ENCODE measurements at places on chromosomes 3 and 15.

GRCh38 chr3:134775831-134776230, 19.2 kb upstream of the EPHB1 start:
- DNase-seq: peak; percentile 11

DNA sequence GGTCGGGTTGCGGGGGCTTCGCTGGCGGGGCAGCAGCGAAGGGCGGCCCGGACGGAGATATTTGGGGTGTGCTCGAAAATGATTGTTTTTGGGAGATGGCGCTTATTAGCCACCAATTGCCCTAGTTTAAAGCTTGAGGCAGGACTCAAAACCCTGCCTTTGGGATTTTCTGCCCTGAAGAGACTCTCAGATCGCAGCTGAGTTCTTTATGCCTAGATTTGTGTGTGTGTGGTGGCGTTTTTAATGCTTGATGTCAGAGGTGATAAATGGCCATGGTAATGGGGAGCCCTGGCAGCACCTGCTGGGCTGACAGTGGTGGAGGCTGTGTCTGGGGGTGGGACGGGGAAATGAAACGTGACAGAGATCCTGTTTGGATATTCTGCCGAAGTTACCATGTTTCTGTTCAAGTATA, 604 bp downstream of the KCTD6 start:
- DNase-seq: peak; percentile 48

DNA sequence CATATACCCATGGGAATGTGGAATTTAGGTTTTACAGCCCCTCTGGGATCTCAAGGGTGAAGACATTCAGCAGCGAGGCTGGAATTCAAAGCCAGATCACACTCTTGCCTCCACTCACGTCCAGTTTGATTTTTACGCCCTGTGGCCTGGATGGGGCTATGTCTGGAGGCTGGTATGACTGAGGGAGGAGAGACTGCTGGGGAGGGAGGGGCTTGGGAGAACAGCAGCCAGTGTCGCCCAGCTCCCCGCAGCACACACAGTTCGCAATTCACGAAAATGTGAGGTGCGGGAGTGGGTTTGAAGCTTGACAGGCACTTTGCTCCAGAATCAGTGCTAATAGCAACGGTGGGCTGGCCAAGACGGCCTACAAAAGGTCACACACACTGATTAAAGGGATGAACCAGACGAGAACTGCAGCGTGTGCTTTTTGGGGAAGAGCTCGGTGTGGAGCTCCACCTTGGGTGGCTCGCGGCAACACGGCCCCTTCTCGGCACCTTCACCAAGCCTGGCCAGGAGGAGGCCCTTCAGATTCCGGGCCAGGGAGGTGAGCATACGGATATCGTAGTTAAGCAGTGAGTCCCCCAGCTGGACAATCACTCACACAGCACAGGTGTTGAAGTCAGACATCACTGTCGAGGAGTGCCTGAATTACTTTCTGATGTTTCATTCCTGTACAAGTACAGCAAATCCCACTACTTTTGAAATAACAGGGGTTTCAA, 16.4 kb downstream of the EHD4 start:
- DNase-seq: no peak

- no peak for DNase-seq
These were observed 6.8 kb upstream of the SKIL start for GRCh38 chr3:170350515-170351413.

DNA sequence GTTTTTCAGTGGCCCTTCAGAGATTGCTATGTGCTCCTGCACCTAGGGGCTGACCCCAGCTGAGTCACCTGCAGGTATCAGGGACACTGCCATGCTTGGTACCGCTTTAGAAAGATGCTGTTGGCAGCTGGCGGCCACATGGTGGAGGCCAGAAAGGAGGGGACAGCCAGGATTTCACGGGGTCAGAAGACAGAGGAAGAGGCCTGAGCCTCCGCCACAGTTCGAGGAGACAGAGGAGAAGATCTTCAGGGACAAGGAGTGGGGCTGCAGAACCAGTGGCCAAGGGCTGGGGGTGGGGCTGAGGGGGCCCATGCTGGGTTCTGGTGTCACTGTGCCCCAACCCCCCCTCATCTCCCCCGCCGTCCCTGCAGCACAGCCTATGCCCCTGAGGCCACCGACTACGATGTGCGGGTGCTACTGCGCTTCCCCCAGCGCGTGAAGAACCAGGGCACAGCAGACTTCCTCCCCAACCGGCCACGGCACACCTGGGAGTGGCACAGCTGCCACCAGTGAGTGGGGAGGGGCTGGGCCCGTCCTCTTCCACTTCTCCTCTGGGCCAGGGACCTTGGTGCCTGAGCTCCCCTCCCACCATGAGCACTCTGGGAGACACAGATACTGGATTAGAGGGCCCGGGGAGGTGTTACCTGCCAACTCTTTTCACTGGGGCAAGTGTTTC, 19.9 kb downstream of the LOXL1 start:
- no peak for DNase-seq
